Mammary epithelial cell (primary cell): ENCODE measurements at places on chromosomes 4 and X. TPM values are rescaled to one million over a fixed set of nuclear protein-coding genes. Genes with fewer than 3 reads are reported as not detected.

- DNase-seq = no peak
These were observed 29.9 kb upstream of the SOWAHD start for GRCh38 chrX:119728487-119728886.

GRCh38 chr4:71648448-71648847 lies 135.4 kb downstream of the GC start:
- peak; percentile 30 for DNase-seq

DNA sequence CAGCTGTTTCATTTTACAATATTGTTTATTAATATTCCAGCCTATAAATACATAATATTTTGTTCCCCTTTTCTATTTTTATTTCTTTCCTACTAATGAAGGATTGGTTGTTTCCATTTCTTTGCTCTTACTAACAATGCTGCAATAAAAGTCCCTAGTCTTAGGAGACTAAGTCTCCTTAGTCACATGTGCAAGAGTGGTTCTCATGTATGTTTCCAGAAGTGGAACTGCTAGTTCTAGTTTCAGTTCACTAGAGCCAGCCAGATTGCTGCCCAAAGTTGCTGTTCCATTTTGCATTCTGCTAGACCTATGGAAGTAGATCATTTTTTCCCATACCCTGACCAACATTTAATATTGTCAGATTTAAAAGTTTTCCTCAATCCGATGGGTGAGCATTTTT lies 44.3 kb downstream of the CNGA1 start:
- DNase-seq = no peak

- no peak for DNase-seq
These were observed 21.9 kb upstream of the P2RY8 start for GRCh38 chrX:1558761-1559468.

SRPX gene
- 230 TPM for polyA plus RNA-seq
